ENCODE measurements at places on chromosomes 3 and 15.

GRCh38 chr15:99106417-99107220 lies 1.7 kb downstream of the SYNM start:
- DNase-seq = no peak

GRCh38 chr3:154151969-154152368 lies 30.8 kb downstream of the ARHGEF26 start:
- no peak for DNase-seq

DNA sequence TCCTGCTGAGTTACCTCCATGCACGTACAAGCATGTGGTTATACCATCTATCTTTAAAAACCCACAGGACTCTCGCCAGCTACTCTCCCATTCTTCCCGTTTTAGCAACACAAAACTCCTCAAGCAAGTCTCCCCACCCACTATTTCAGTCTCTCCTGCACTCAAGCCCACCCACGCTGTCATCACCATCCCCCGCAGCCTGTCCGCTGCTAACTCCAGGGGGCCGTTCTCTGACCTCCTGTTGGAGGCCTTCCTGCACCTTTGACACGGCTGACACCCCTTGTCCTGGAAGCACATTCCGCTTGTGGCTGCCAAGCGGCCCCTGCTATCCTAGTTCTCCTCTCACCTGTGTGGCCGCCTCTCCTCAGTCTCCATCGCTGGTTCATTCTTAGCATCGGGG lies 7.5 kb upstream of the PCSK6 start:
- DNase-seq = no peak

GRCh38 chr15:48091522-48091921 lies 29.3 kb upstream of the SLC24A5 start:
- DNase-seq = no peak

DNA sequence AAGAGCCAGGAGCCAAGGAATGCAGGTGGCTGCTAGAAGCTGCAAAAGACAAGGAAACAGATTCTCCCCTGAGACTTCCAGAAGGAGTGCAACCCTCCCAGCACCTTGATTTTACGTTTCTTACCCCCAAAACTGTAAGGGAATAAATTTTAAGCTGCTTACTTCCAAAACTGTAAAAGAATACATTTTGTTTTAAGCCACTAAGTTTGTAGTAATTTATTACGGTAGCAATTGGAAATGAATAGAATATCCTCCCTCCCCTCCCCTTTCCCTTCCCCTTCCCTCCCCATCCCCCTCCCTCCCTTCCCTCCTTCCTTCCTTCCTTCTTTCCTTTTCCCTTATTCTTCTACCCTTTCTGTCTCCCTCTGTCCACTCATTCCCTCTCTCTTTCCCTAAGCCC lies 203.7 kb upstream of the CFAP20DC start:
- DNase-seq = no peak

DNA sequence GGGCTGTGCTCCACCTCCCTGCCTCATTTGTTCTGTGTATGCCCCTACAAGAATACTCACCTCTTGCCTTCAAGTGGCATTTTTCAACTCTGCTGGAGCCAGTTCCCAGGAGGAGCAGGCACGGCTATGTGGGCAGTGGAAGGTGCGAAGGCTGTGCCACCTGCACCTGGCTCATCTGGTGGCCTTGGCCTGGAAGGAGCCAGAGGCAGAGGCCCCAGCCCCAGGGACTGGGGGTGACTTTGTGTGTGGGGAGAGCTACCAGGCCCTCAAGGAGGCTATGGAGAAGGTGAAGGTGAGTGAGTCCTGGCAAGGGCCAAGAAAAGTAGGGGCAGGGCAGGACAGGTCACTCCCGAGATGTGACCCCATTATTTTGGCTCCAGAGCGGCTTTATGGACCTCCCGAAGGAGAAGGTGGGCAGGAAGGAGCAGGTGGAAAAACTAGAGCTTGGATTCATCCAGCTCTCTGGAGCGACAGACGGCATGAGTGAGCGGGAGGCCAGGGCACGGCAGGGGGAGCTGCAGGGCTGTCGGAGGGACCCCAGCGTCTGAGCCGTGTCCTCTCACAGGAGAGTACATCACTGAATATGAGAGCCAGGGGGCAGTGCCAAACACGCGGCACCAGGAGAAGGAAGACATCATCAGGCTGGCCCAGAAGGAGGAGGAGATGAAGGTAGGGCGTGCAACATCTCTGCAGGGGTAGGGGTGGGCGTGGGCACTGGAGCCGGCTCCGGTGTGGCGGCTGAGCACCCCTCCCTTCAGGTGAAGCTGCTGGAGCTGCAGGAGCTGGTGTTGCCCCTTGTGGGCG lies 57.3 kb upstream of the UBE2Q2 start:
- no peak for DNase-seq

GRCh38 chr15:38354315-38354929 lies 99.5 kb upstream of the FAM98B start:
- DNase-seq = peak; percentile 88

GRCh38 chr15:87724330-87724729 lies 532.2 kb downstream of the NTRK3 start:
- DNase-seq = no peak

GRCh38 chr3:187629711-187630110 lies 40.5 kb downstream of the SST start:
- no peak for DNase-seq

DNA sequence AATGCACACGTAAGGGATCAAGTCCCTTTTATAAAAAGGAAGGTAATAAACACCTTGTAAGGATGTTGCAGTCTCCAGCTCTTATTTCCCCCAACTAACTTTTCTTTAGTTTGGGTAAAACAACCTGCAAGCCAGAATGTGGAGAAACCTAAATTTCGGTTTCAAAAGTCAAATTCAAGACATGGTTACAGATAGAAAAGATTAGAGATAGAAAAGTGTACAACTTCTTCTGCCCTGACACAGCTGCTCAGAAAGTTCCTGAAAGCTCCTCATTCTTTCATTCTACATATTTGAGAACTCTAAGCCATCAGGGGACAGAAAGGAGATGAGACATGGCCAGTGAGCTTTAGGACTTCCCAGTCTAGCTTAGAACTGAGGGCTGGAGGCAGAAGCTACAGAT lies 574.9 kb downstream of the DIPK2A start:
- no peak for DNase-seq

GRCh38 chr3:38139191-38139590 lies 730 bp downstream of the MYD88 start:
- no peak for DNase-seq

GRCh38 chr15:98727115-98728040 lies 79.0 kb downstream of the IGF1R start:
- no peak for DNase-seq

GRCh38 chr15:101413239-101413638 lies 76.3 kb downstream of the PCSK6 start:
- DNase-seq = no peak

- no peak for DNase-seq
Observed at GRCh38 chr3:106534206-106534605, 665.4 kb upstream of the CBLB start.

- DNase-seq = no peak
Observed at GRCh38 chr15:59111251-59111650, 6.3 kb downstream of the CCNB2 start.

DNA sequence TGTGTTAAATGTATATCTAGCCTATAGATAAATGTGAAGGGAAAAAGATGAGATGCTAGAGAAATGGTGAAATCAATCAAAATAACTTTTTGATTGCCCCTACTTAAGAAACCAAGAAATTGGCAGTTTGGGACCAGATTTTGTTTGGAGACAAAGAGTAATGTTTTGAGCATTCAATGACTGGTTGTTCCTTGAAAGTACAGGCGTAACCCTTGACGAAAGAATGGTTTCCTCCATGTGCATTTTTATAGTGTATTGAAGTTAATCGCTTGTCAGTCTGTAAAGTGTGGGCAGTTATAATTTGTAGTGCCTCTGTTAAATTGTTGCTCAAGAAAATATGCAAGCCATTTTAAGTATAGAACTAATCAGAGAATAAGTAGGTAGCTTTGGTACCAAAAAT lies 1.2 kb downstream of the KIF23 start:
- no peak for DNase-seq

GRCh38 chr3:141360888-141361598 lies 7.3 kb upstream of the ZBTB38 start:
- DNase-seq = peak; percentile 88

DNA sequence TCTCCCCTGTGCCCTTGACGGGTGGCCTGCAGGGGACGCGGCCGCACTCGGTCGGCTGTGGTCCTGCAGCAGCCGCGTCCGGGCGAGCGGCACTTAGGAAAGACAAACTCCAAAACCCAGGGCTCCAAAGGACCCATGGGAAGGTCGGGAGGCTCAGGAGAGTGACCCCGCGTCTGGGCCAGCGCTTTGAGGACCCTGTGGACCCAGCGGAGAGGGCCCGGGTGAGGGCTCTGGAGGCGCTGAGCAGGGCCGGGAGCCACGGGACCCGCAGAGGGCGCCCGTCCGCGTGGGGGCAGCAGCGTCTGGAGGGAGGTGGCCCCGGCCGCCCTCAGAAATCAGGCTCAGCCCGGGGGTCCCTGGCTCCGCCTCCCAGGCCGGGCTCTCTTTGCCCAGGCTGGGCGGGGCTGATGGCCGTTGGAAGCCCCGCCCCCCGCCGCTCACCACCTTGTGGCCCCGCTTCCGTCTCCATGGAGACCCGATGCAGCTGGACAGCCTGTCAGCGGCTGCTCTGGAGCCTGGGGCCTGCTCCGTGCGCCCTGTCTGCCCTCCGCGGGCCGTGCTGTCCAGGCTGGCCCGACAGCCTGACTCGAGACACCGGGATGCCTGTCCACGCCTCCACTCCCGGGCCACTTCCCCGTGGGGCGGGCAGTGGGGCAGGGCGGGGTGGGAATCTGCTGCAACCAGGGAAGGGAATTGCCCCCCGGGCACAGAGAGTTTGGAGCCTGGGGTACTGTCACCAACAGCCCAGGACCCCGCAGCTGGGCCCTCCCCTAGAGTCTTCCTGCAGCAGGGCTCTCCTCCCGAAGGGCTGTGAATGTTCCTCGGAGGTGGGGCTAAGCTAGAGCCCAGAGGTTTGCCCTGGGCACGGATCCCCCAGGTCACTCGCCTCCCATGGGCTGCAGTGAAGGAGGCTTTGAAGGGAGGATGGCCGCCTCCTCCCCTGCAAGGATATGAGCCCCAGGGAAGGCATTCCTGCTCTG lies 34.8 kb upstream of the RPL32 start:
- DNase-seq = no peak

- no peak for DNase-seq
Observed at GRCh38 chr3:190446573-190447279, 3.0 kb downstream of the TMEM207 start.

GRCh38 chr3:71118436-71118835 lies 465.1 kb downstream of the FOXP1 start:
- DNase-seq = no peak

Measured in pons (tissue), 1 donor.